Smooth muscle cell of the umbilical artery (primary cell): ENCODE measurements at places on chromosomes 16 and 17. TPM values are rescaled to one million over a fixed set of nuclear protein-coding genes. Genes with fewer than 3 reads are reported as not detected.

UNC13D gene
- total RNA-seq = 0.83 and 2.4 TPM in 2 replicates

CLEC18C gene
- total RNA-seq = 0.23 and 0.59 TPM in 2 replicates

ACE gene
- 0.59 and 1.1 TPM in 2 replicates for total RNA-seq

CAPNS2 gene
- total RNA-seq = 0.89 and 1.2 TPM in 2 replicates
